Astrocyte (in vitro differentiated cells and primary cell): ENCODE measurements at places on chromosomes 2 and 18. TPM values are rescaled to one million over a fixed set of nuclear protein-coding genes. Genes with fewer than 3 reads are reported as not detected.

The CCDC195 gene
- not detected in 2 replicates for total RNA-seq

The COL4A4 gene
- total RNA-seq = 0.36 and 0.62 TPM in 2 replicates

The C1QL2 gene
- total RNA-seq = 0.20 TPM in 1 of 2 replicates, not detected in the other

The CCDC74B gene
- 3.0 and 3.7 TPM in 2 replicates for total RNA-seq

The SAP130 gene
- 21.5 and 24.6 TPM in 2 replicates for total RNA-seq

The NAT8 gene
- not detected in 2 replicates for total RNA-seq

The VAMP5 gene
- 17.1 and 17.6 TPM in 2 replicates for total RNA-seq

The MOGAT1 gene
- not detected in 2 replicates for total RNA-seq

The RAB6C gene
- total RNA-seq = 0.09 and 0.14 TPM in 2 replicates

The SCN9A gene
- 7.8 and 8.7 TPM in 2 replicates for total RNA-seq

The CCDC68 gene
- total RNA-seq = 2.2 and 2.4 TPM in 2 replicates

The SLC9A4 gene
- total RNA-seq = 0.07 and 0.09 TPM in 2 replicates

The DAPL1 gene
- not detected in 2 replicates for total RNA-seq

The IL1R1 gene
- 6.9 and 7.5 TPM in 2 replicates for total RNA-seq

The GPR148 gene
- total RNA-seq = not detected in 2 replicates

The PROKR1 gene
- total RNA-seq = 0.05 TPM in 1 of 2 replicates, not detected in the other

DNA sequence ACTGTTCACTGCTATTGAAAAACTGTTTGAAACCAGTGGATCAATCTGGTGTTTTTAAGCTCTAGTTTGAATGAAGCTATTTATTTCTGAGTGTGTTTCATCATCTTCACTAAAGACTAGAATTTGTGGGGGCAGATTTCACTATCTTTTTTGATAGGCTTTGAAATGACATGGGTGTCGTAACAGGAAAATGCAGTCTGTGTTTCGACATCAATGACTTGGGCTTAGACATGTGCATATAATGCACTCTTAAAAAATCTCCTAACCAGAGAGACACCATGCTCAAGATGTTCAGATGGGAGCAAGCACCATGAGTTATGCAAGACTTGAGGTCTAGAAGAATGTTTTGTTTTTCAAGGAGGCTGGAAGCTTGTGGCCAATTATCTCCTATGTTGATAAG, 221.6 kb downstream of the GPD2 start:
- DNase-seq = no peak

DNA sequence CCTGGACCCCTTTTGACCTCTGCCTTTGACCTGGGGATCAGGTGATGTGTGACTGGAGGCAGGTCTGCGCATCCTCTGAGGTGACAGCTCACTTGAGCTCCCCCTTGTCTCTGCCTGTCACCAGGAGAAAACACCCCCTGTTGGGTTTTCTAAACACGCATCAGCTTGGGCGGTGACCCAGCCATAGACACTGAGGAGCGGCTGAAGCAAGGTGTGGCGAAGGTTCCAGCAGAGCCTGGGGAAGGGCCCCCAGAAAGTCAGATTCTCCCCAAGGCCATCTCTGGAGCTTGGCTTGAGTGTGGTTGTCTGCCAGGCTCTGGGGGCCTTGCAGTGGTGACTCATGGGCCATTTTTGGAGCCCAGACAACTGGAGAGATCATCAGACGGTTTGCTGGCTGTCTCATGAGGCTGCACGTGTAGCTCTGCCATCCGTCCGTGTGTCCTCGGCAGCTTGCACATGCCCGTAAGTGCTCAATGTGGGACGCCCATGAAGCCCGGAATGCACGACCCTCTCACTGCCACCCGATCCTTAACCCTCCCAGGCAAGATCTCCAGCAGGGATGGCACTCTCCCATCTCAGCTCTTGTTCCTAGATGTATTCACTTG, 29.4 kb downstream of the SIX3 start:
- DNase-seq = no peak

DNA sequence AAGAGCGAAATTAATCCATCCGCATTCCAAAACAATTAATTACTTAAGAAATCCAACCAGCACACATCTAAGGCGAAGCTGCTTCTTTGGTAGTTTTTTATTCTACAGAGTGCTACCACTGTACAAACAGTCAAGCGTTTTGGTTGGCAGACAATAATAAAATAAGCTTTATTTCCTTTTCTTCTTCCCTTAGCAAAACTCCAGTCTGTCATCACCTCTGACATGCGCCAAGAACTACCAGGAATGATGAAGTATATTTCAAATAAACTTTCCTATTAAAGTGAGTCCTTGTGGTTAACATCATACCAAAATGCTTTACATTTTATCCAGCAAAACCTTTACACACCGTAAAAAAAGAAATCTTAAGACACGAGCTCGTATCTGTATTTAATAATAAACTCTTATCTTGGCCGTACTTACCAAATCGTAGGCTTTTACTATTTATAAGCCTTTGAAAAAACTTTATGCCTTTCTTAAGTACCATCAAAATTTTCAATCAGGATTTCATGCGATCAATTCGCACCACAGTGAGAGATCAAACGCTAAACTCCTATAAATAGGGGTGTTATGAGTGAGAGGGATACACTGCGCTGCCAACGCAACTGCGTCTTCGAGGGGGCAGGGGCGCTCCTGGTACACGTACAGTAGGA, 1.3 kb downstream of the ATL2 start:
- peak; percentile 11 for DNase-seq

GRCh38 chr2:54569745-54570301, 113.7 kb downstream of the SPTBN1 start:
- DNase-seq = no peak

- no peak for DNase-seq
Measured at GRCh38 chr2:181367906-181368435, 89.2 kb upstream of the ITGA4 start.

DNA sequence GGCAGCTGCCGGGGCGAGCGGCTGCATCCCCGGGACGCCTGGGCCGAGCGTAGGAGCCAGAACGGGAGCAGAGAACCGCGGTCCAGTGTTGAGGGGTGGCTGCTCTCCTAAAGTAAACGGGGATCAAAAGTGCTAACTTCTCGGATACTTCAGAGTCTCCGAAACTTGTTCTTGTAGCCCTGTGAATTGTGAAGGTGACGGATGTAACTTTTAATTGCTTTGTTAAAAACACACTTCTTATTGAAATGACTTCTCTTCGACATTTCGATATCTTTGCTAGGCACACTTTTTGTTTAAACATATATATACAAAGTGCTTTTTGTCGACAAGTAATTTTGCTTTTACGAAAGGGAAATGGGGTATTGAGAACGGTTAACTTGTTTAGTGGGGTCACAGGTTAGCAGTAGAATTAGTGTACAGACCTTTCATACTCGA, 540 bp downstream of the ATP9B start:
- DNase-seq = no peak

DNA sequence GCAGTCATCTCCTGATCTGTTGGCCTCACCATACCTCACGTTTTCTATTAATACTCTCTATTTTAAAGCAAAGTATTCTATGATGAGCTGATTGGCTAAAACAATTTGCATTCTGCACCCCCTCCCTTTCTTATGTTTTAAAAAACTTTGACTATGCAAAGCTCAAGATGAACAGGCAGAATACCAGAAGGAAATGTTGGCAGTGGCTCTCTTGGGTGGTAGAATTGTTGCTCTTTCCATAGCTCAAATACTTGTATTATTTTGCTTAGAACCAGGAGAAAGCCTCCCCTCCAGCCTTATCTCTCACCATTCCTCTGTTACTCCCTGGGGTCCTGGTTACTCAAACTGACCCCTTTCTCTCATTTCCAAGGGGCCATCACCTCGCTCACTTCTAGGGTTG, 14.4 kb downstream of the GPR45 start:
- no peak for DNase-seq

DNA sequence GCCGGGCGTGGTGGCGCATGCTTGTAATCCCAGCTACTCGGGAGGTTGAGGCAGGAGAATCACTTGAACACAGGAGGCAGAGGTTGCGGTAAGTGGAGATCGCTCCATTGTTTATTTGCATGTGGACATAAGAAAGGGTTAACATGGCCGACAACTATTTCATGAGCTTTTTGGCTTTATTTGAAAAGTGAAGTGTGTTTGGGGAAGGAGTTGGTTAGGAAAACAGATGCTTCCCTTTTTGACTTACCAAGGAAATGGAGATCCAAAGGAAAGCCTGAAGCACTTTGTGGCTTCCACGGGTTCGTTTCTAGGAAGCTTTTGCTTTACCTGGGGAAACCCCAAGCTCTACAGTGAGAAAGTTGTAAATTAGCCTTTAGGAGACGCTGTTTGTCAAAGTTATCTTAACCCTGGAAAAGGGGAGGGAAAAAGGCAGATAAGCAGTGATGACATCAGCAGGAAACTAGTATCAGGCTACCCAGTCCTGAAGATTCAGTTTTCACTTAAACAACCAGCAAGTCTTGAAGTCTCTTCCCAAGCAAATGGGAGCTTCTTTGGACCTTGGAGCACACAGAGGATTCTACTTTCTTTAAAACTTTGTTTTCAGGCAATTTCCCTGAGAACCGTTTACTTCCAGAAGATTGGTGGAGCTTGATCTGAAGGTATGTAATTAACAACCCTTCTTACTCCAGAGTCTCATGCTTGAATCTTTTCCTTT, at the start of gene CASP10:
Gene CASP10 (plus strand): TSS at position 492 of the 715 bp plus-strand sequence. CDS start 2,637 bp downstream, outside the sequence.
- peak; percentile 10 for DNase-seq

DNA sequence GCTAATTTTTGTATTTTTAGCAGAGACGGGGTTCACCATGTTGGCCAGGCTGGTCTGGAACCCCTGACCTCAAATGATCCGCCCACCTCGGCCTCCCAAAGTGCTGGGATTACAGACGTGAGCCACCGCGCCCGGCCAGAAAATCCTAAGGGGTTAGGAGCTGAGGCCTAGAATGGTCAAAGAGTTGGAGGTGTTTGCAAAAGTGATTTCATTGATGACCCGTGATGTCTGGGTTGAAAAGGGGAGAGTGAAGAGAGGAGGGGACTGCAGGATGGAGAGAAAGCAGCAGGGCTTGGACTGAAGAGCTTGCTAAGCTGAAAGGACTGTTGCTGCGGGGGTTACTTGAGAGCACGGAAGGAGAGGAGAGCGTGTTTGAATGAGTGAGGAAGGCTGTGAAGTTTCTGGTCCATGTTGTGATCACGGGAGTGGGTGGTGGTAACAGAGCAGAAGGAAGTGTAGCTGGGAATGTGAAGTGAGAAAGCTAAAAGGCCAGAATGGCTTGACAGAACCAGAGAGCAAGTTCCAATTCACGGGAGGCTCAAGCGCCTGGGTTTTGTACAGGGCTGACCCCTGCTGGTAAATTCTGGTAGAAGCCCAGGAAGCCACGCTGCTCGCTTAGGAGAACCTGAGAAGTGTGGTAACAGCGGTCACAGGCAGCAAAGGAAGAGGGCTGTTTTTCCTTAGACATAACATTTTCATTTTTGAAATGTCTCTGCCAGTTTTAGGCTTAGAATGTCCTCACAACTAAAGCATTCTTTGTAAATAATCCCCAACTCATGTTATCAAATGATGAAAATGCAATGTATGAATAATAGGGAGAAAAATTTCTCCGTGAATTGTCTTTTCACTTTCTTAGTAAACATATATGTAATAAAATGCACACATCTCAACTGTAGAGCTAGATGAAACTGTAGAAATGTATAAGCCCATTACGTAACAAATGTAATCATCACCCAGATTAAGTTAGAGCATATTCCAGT, 40.5 kb upstream of the ACTR2 start:
- peak; percentile 38 for DNase-seq

GRCh38 chr2:175807031-175807873, 194.8 kb downstream of the LNPK start:
- DNase-seq = peak; percentile 55

GRCh38 chr2:68809324-68810240, 61.6 kb downstream of the BMP10 start:
- no peak for DNase-seq

DNA sequence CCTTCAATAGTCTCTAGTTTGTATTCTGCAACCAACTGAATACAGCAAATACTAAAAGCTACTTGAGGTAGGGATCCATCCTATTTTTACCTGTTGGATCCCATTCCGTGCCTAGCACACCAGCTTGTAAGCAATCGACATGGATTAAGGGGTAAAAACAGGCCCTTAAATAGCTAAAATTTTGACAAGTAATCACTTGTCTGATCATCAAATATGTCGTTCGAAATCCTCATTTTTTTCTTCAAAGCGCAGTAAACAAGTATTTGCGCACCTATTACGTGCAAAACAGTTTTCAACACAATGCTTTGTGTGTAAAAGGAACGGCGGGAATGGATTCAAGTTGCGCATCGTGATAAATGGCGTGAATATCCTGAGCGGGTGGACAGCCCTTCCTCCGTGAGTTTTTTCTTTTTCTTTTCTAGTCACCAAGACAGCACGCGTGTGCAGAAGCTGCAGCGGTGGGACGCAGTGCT, 1.4 kb upstream of the ACVR2A start:
- no peak for DNase-seq

DNA sequence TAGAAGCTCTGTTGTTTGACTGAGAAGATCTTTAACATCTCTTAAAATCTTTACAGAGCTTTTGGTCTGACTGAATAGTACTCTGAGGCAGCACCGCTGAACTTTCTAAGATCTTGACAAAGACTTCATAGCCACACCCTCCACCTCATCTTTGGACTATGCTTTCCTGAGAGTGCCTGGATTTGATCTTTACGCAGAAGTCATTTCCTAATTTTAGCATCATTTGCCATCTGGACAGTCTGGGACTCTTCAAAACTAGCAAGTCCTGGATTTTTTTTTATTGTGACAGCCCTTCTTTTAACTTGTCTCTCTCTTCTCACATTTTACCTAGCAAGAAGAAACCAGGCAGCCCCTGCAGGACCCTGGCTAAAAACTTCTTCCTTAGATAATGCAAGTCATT, 188.8 kb downstream of the CTIF start:
- DNase-seq = peak; percentile 33

GRCh38 chr18:42583283-42583731, 532.2 kb downstream of the RIT2 start:
- peak; percentile 75 for DNase-seq

GRCh38 chr2:186966015-186966414, 117.0 kb upstream of the ZSWIM2 start:
- DNase-seq = no peak

DNA sequence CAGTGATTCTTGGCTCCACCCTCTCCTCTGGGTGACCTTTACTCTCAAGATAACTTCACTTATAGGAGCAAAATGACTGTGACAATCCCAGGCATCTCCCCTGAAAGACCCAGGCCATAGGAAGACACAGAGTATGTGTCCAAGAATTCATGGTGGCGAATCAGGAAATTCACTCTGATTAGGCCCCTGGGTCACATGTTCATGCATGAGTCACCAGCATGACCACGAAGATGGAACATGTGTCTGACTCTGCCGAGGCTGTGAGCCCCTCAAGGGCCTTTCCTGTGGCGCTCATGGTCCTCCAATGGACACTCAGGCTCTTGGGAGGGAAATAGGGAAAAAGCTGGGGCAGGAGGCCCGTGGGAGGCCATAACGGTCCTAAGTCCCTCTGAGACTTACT, 74.0 kb upstream of the TEX51 start:
- DNase-seq = no peak

DNA sequence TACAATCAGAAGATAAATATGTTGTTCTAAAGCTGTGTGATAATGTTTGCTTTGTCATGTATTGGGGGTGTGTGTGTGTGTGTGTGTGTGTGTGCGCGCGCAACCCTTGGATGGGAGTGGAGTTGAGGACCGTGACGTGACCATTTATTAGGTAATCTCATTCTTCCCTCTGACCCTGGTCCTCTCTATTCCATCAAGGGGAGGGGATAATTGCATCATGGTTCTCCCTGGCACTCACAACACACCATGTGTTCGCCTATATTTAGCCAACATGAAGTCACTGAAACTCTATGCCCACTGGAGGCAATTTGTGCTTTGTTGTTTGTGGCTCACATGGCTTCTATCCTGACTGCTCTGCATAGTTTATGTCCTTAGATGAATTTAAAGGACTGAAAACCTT, 79.8 kb upstream of the LRPPRC start:
- peak; percentile 41 for DNase-seq

- DNase-seq = no peak
Measured at GRCh38 chr2:61660511-61661388, 122.6 kb upstream of the XPO1 start.
